GM19239 (cell line): ENCODE measurements at places on chromosomes 1 and 21.

- no peak for DNase-seq
Measured at GRCh38 chr1:244028701-244029100, 22.4 kb upstream of the ZBTB18 start.

DNA sequence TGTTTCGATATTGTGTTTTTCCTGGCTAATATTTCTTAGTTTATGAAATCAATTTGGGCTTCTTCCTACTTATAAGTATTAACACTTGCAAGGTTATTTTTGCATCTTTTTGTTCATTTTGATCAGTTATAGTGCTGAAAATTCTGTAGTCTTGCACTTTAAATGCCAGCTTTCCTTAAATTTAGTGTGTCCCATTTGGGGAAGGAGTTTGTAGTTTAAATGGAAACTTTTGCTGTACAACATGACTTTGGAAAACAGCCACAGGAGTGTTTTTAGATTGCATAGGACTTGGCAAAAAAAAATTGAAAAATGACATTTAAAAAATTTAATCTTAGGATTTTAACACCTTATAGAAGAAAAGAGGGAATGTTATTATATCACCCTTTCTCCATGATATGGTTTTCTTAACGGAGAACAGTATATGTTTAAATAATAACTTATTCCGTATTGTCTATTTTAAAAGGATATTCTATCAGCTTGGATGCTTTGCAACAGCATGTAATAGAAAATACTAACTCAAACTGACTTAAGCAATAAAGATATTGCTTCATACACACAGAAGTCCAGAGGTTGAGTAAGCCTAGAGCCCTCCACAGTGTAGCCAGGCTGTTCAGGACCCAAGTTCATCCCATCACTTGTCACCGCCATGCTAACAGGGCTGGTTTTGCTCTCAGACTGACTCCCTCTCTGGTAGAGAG lies 53.8 kb downstream of the LYPLAL1 start:
- DNase-seq, result no peak

DNA sequence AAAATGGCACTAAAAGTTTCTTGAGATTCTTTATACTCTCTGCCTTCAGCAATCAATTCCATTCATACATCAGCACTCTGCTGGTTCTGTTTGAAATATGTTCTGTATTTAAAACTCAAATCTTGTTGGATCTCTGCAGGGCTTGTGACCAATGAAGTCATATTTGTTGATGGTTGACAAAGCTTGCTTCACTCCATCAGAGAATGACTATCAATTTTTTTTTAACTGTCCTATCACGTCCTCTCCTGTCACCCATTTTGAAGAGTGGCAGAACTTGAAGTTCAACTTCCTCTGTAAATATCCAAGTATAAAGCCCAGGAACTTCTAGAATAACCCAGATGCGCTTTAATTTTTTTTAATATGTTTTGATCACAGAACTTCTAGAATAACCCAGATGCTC lies 10.9 kb downstream of the PRDX6 start:
- no peak for DNase-seq

DNA sequence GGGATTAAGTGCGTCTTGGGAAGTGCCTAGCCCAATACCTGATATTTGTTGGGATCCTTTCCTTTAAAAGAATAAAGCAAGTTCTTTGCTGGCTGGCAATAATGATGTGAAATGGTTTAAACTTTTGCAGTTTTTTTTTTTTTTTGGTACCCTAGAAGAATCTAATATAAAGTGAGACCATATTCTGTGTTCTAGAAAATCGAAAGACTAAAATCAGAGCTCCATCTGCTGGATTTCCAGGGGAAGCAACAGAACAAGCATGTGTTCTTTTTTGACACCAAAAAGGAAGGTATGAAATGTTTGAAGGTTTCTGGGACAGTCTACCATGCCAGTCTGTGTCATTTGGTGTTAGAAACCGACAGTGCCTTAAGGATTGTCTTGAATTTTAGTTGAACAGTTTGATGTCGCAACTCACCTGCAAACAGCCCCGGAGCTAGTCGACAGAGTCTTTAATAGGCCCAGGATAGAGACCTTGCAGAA lies 6.4 kb downstream of the UTP11 start:
- DNase-seq, result no peak

GRCh38 chr1:204992201-204992997 lies 50.6 kb upstream of the CNTN2 start:
- DNase-seq, result no peak
